Activated naive CD4-positive, alpha-beta T cell treated with Interleukin-2 at 50 U/mL for 16 hours (primary cell): ENCODE measurements at places on chromosomes 6 and 20.

DNA sequence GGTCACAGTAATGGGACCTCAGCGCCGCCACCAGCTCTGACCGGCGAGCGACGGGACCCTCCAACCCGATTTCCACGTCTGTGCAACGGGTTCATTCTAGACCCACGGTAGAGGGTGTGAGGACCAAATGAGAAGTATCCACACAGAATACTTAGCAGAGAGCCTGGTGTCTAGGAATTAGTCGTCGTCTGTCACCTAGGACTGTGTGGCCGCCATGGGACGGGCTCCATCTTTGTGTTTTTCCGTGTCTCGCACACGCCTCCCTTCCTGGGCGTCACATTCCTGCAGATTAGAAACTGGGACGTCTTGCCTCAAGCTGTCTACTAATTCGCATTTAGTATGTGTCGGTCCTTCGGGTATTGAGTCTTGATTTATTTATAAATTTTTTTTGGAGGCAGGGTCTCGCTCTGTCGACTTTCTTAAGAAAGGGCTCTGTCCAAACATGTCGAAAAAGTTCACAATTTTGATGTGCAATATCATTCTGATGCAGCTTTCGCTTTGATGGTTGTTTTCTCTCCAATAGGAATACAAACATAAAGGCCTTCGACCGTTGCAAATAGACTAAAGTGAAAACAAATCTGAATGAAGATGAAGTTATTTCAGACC lies 563 bp downstream of the MGME1 start:
- peak; percentile 46 for DNase-seq

- DNase-seq: no peak
Observed at GRCh38 chr20:7637184-7637583, 303.1 kb downstream of the HAO1 start.

- no peak for DNase-seq
Observed at GRCh38 chr6:1781152-1781816, 171.6 kb downstream of the FOXC1 start.

DNA sequence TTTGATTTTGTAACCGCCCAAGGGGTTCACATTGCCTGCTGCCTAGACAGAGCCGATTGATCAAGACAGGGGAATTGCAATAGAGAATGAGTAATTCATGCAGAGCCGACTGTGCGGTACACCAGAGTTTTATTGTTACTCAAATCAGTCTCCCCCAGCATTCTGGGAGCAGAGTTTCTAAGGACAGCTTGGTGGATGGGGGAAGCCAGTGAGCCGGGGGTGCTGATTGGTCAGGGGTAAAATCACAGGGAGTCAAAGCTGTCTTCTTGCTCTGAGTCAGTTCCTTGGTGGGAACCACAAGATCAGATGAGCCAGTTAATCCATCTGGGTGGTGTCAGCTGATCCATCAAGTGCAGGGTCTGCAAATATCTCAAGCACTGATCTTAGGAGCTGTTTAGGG lies 60.0 kb upstream of the EZR start:
- DNase-seq: peak; percentile 71

- no peak for DNase-seq
Observed at GRCh38 chr6:42142118-42142835, at the start of gene C6orf132. C6orf132 (minus strand) TSS chr6:42142620; CDS start chr6:42142444, 176 bp downstream.

- no peak for DNase-seq
Observed at GRCh38 chr20:37649017-37649416, 44.8 kb upstream of the CTNNBL1 start.

- DNase-seq: no peak
Observed at GRCh38 chr6:14127611-14128010, 10.0 kb downstream of the CD83 start.

GRCh38 chr6:157268835-157269234 lies 54.5 kb downstream of the TMEM242 start:
- DNase-seq: no peak

- DNase-seq: no peak
Observed at GRCh38 chr6:31971279-31971992, 502 bp downstream of the DXO start.

GRCh38 chr20:5046656-5047339 lies 45.5 kb upstream of the SLC23A2 start:
- no peak for DNase-seq

GRCh38 chr6:157379656-157380457 lies 1.1 kb upstream of the ZDHHC14 start:
- DNase-seq: peak; percentile 90

DNA sequence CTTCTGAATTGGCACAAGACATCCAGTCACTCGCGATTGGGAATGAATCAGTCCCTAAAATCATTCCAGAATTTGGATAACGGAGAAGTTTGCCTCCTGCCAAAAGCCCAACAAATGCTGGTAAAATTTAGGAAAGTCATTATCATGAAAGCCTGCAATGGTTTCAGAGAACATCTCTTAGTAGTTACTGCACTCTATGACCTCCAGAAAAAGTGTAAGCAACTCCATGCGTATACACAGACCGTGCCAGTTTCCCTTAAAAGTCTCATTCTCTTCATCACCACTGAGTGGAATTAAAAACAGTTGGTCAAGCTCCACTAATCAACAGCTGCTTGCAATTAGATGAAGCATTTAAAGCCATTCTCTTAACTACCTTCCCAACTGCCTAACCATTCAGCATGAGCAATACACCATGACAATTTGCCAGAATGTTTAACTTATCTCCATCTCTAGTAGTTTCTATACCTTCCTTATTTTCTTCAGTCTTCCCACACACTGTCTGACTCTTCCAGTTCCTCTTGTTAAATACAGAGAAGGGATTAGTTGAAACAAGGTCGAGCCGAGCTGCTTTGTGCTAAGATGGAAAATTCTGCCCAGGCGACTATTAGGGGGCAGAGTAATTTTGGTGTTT lies 183.6 kb upstream of the PRDM1 start:
- DNase-seq: no peak

DNA sequence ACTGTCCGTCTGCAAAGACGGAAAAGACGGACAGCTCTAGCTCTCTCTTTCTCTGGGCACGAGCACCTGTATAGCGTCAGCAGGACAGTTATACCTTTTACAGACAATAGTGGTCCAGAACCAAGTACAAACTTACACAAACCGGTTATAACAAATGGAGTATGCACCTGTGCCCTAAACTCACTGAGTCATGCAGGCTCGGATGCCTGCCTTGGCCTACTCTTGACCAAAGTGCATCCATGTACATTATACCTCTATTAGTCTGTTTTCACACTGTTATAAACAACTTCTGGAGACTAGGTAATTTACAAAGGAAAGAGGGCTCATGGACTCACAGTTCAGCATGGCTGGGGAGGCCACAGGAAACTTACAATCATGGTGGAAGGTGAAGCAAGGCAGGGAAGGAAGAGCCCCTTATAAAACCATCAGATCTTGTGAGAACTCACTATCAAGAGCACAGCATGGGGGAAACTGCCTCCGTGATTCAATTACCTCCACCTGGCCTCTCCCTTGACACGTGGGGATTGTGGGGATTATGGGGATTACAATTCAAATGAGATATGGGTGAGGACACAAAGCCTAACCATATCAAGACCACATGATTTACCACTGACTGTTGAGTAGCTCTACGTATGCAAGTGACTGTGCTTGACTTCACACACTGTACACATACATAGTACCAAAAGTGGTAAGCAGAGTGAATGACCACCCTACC lies 23.1 kb downstream of the MAN1A1 start:
- no peak for DNase-seq

DNA sequence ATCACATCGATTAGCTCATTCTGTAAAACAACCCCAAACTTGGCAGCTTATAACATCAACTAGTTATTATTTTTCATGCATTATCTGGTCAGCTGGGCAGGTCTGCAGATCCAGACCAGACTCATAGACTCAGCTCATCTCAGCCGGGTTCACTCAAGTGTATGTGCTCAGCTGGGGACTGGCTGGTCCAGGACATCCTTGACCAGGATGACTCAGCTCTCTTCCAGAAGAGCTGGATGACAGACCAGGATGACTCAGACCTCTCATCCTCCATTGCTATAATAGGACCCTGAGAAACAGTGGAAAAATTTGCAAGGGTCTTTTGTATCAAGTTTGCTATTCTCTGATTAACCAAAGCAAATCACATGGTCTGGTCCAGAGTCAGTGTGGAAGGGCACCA lies 312.5 kb upstream of the PLCB4 start:
- DNase-seq: no peak

DNA sequence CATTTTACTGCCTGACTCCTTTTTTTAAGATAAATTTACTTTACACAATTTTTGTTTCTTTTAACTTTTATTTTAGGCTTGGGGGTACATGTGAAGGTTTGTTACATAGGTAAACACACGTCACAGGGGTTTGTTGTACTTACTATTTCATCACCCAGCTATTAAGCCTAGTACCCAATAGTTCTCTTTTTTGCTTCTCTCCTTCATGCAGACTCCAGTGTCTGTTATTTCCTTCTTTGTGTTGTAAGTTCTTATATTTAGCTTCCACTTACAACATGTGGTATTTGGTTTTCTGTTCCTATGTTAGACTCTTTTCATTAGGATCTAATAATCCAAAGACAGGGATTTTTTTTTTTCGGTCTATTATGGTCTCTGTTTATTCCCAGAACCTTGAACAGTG lies 83.5 kb upstream of the CCN6 start:
- DNase-seq: no peak

DNA sequence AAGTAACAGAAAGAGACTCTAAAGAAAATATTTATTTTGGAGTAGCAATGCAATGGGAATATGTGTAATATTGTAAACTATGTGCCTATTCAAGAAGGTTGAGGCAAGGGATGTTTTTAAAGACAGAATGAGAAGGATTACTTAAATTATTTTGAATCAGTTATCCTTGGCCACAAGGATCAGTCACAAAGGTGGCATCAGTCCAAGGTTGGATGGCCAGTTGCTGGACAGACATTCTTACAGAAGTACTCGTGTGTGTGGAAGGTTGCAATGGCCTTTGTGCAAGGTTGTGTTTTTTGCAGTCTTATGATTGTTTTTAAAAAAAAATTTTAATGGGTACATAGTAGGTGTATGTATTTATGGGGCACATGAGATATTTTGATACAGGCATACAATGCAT lies 2.0 kb downstream of the QRSL1 start:
- DNase-seq: no peak

- DNase-seq: no peak
Observed at GRCh38 chr6:36357872-36358225, 21.2 kb upstream of the BNIP5 start.

DNA sequence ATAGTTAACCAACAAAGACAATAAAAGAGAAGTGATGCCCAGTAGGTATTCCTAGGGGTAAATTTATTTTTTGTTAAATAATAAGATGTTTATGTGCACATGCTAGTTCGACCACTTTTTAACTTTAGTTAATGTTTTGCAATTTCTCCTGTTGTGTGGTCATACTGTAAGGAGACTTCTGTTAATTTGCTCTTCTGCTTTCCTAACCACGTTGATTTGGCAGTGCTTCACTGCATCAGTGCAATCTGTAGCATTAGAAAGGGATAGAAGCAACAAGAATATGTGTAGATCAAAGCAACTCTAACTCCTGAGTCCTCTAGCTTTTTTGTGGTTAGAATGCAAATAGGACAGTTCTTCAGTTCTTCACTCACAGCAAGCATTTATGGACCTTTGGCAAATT lies 13.9 kb downstream of the MYB start:
- no peak for DNase-seq

- DNase-seq: no peak
Observed at GRCh38 chr20:4135385-4136077, 120.2 kb upstream of the RNF24 start.

DNA sequence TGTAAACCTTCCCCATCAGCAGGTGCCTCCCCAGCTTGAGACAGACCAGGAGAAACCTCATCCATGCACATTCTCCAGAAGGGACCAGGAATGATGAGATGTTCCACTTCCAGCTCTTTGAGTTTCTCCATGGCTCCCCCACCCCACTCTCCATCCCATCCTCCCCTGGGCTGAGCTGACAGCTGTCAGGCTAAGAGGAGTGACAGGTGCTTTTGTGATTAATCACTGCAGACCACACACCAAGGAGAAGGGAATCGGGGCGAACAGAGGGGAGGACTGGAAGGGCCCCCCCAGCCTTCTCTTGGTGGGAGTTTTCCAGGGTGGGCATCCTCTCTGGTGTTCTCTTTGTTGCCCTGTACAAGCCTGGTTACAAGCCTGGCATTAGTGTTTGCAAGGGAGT lies 56.1 kb upstream of the ZFAND3 start:
- DNase-seq: no peak

GRCh38 chr6:33672808-33673207 lies 38.7 kb downstream of the UQCC2 start:
- DNase-seq: no peak

- DNase-seq: no peak
Observed at GRCh38 chr6:121398127-121398526, 37.3 kb upstream of the GJA1 start.

DNA sequence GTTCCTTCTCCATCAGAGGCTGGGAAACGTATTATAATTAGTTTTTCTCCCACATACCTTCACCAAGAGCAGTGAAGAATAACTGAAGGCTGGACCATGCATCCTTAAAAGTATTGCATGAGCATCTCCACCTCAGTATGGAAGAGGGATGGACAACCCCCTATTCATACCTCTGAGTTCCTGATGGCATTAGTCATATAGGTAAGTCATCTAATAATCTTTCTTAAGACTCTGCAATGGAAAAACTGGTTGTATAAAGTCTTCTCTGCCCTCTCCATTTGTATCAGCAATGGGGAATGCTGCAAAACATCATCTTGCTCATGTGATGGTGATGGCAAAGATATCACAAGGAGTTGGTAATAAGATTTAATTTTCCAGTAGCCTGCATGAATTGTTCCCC lies 24.5 kb downstream of the PGM3 start:
- DNase-seq: no peak

DNA sequence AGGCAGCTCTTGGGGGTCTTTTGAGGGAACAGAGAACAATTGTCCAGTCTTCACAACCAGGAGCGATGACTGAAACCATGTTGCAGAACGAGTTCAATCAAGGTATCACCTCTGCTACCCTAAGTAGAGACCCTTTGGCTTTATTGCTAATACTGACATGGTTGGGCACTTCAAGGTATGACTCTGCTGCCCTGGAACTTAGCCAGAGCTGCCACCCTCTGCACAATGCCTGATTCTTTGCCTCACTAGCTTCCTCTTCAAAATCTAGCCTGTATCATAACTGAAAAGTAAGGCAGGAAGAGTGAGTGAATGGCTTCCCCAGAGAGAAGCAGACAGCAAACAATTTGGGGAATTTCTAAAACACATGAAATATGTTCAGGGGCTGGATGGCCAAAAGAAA lies 592.7 kb upstream of the NRSN1 start:
- no peak for DNase-seq

- no peak for DNase-seq
Observed at GRCh38 chr6:1013656-1014430, 298.1 kb upstream of the FOXQ1 start.

DNA sequence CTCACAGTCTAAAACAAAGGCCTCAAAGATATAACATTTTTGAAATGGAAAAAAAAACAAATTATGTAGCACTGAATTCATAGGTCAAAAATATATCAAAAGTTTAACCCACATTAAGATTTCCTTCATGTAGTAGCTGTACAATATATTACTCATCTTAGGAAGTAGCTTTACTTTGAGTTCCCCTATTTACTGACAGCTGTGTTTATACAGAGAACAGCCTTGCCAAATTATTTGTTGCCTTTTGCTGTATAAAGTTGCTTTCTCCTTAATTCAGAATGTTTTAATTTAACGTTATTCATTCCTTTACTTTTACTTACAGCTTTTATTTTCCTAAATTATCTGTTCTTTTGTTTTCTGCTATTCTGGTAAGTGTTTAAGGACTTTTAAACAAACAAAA lies 181.0 kb downstream of the COL12A1 start:
- DNase-seq: no peak
